ENCODE measurements at places on chromosomes 1 and 21.
A peak's percentile ranks its signal among the peaks of the same experiment; 100 is the strongest.

DNA sequence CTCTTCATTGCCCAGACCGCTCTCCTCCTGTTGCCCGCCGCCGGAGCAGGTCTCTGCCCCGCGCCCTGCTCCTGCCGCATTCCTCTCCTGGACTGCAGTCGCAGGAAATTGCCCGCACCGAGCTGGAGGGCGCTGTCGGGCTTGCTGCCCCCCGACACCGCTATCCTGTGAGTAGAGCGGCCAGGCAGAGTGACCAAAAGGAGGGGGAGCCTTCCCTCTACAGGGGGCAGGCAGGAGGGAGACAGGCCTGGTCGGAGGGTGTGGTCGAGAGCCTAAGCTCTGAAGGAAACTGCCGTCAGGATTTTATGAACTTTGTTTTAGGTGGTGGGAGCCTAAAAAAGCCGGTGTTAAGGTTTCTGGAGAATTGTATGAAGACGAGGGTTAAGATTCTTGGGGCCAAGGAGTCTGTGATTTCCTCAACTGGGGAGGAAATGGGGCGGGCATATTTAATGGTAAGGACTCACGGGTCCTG is 517 bp downstream of the LRIG2 start:
- DNase-seq, result peak; percentile 46

DNA sequence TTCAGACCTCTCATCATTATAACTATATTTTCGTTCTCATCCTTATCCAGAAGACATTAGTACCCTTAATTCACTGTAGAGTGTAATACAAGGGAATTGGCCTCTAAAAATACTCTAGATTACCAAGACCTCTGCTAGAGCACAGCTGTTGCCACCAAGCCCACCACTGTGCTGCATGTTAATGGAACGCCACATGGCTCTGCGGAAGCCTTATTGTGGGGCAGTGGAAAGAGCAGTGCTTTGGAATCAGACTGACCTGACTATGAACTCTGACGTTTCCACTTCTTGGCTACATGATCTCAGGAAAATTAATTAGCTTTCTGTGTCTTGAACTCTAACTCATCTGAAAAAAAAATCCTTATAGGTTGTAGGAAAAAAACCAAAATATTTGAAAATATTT is 222.1 kb downstream of the LMX1A start:
- no peak for DNase-seq

DNA sequence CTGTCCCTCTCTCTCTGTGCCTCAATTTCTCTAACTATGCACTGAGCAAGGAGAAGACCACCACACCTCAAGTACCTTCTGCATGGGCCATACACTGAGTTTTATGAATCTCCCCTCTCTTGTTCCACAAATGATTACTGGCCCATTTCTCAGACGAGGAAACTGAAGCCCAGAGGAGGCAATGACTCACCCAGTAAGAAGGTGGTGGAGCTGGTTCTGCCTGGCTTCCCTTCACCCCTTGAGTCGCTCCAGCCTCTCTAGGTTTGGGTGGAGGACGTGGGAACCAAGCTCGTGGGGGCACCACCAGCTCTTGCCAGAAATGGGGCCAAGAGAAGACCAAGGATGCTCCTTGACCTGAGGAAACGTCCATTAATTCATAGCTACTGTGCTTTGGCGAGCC is 21.3 kb upstream of the RUNX3 start:
- DNase-seq, result no peak

DNA sequence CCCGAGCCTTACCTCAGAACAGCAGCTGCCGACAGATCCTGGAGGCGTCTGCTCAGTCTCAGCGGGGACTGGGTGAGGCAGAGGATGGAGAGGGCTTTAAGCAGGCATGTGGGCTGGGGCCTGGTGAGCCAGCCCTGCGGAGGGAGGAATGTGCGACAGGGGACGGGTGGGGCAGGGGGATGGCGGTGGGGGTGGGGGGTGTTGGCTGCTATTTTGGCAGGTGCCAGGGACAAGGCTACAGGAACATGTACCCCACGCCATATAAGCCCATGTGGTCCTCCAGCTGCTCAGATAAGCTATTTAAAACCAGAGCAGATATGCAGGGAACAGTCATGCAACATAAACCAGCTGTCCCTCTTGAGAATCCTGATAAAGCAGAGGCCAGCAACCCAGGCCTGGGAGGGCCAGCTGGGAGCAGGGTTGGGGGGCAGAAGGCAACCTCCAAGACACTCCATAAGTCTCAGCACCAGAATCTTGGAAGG is at the start of gene TNNT2:
TNNT2 (minus strand) TSS at position 70 of the 482 bp plus-strand sequence. CDS start 4,426 bp downstream, outside the sequence.
- no peak for DNase-seq

DNA sequence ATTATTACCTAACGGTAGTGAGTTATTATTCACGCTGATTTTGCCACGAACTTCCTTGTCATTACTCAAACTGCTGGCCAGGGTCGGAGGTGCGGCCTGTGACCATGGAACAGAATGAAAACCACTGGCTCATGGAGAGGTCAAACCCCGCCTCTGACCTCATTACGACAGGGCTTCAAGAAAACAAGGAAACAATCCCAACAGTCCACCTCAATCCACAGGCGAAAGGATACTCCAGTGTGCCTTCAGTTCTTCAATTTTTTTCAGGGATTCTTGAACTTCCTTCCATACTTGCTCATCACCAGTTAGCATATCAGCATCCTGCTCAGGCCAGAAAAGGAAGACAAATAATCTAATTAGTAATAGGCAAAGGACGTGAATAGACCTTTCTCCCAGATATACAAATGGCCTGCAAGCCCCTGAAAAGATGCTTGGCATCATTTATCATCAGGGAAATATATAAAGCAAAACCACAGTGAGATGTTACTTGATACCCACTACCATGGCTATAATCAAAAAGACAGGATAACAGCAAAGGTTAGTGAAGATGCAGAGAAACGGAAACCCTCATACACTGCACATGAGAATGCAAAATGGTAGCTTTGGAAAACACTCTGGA is 643.4 kb downstream of the SMYD3 start:
- no peak for DNase-seq

DNA sequence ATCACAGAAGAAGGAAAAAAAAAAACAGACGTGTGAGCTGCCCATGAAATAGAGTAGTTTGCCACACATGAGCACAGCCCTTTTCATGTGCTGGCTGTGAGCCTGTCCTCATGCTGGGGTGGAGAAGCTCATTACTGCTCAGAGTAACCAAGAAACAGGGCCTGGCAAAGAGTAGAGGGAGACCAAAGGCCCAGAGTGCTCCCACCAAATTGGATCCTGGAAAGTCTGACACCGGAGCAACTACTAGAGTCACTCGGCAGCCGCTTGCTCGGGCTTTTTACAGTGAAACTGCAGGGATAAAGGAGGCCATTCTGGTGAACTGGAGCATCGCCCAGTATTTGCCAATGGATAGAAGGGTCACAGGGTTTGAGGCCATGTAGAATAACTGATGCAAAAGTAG is 64.4 kb upstream of the BARHL2 start:
- no peak for DNase-seq

Data from fibroblast of upper back skin (primary cell).